ENCODE measurements at places on chromosomes 16 and 17. TPM values are rescaled to one million over a fixed set of nuclear protein-coding genes. Genes with fewer than 3 reads are reported as not detected.

GRCh38 chr17:74274060-74274708 lies at the start of gene DNAI2:
TSS of gene DNAI2 (plus strand) at chr17:74274234. CDS start at chr17:74281818, 7,584 bp downstream.
- DNase-seq = no peak

Gene CASKIN2
- total RNA-seq = 122 TPM

- DNase-seq = no peak
These were observed 131.5 kb upstream of the TNRC6C start for GRCh38 chr17:77827039-77827438.

Gene PPP4C
- 54.0 TPM for total RNA-seq

Measured in uterus (tissue), 4 donors.